Chondrocyte (in vitro differentiated cells): ENCODE measurements at places on chromosomes 16 and 17.

DNA sequence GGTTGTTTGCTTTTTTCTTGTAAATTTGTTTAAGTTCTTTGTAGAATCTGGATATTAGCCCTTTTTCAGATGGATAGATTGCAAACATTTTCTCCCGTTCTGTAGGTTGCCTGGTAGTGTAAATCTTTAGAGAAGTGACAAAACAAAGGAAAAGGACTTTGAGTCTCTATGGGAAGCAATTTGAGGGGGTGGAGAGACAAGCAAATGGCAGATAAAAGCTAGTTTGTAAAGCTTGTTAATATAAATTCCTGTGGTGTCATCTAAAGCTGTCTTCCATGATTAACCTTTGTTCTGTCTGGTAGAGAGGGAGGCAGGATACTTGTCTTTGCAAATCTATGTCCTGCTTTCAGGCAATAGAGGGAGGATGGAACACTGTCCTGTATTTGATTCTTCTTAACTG lies 40.6 kb upstream of the CACNG4 start:
- DNase-seq = no peak

- no peak for DNase-seq
Measured at GRCh38 chr17:39641883-39642282, 4.9 kb downstream of the STARD3 start.

DNA sequence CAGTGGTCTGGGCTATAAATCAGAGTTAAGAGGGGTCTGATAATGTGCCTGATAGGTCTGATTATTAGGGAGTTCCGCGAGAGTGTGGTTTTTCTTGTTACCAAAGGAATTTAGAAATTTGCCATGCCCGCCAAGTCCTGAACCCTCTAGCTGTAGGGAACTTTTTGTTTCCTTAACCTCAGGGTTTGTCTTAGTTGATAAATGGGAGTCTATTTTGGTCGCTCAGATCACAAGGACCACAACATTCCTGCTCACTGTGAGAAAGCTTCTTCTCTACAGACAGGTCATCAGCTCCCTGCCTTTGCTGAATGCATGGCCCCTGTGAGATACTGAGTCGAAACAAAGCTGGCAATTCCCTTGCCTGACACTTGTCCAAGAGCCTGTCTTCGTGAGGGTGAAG lies 497.8 kb downstream of the HS3ST4 start:
- DNase-seq = no peak

DNA sequence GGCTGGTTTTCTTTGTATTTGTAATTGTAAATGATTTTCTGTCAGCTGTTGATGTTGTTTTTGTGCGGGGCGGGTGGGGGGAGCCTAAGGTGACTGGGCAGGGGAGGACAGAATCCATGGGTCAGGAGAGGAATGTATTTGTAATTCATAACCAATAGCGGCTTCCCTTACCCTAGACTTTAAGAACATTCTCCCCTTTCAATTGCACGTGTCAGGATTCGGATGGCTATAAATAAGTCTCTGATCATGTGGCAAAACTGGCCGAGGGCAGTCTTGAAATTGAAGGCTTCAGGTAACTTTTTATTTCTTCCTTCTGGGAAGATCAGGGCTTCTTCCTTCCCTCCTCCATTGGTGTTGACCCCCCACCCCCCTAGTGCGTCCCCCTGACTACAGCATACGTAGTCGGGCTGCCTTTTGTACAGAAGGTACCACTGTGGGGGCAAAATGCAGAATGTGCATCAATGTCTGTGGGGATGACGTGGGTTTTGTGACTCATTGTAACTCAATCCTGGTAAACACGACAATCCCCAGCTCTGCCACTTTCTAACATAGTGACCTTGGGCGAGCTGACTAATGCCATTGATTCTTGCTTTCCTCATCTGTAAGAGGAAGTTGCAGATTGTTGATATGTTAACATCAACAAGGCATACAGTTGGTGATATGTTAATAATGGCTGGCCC lies 16.2 kb downstream of the MARCHF10 start:
- no peak for DNase-seq

DNA sequence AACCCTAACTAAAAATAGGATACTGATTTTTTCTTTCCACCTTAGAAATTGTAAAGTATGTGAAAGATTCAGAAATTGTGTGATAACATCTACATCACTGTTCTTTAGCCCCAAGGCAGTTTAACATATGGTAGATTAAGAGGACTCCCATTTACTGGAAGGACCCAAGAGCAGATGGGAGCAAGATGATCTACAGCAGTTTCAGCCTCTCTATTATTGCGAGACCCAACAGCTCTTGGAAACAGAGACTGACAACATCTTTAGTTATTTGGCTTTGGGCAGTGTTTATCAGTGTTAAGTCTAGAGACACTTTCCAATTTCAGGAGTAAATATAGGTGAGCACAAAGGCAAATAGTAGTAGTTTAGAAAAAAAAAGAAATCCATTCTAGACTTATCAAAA lies 124.9 kb upstream of the CORO6 start:
- no peak for DNase-seq

- no peak for DNase-seq
Measured at GRCh38 chr16:82470620-82471152, 156.1 kb upstream of the CDH13 start.

- DNase-seq = peak; percentile 30
Measured at GRCh38 chr17:79039171-79039570, 15.2 kb downstream of the C1QTNF1 start.

GRCh38 chr17:41523787-41524186 lies 4.3 kb downstream of the KRT19 start:
- DNase-seq = no peak

GRCh38 chr17:8740486-8740885 lies 4.2 kb downstream of the CCDC42 start:
- DNase-seq = no peak

- no peak for DNase-seq
Measured at GRCh38 chr17:68693466-68693865, 92.3 kb upstream of the FAM20A start.

- no peak for DNase-seq
Measured at GRCh38 chr16:81779536-81780320, 637 bp downstream of the PLCG2 start.

GRCh38 chr17:2190014-2190413 lies 113.6 kb downstream of the SMG6 start:
- no peak for DNase-seq

- no peak for DNase-seq
Measured at GRCh38 chr16:9495824-9496223, 404.4 kb downstream of the HAPSTR1 start.

DNA sequence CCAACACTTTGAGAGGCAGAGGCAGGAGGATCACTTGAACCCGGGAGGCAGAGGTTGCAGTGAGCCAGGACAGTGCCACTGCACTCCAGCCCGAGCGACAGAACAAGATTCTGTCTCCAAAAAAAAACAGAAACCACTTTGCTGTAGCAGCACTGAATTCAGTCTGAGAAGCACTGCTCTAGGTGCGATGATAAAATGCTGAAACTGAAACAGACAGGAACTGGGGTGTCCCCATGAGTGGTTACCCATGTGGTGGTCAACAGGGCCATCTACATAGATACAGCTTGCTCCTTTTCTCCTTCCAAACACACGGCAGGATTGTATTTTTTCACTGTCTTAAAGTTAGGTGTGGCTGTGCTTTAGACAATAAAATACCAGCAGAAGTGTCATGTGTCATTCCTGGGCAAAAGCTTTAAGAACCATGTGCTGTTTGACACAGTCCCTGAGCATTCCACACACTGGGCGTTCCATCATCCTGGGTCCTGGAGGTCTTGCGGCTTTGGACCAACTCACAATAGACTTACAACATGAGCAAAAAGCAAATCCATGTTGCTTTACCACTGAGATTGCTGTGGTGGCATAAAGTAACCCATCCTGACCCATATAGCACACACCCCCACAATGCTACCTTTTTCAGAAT lies 11.5 kb downstream of the GAS7 start:
- DNase-seq = no peak

DNA sequence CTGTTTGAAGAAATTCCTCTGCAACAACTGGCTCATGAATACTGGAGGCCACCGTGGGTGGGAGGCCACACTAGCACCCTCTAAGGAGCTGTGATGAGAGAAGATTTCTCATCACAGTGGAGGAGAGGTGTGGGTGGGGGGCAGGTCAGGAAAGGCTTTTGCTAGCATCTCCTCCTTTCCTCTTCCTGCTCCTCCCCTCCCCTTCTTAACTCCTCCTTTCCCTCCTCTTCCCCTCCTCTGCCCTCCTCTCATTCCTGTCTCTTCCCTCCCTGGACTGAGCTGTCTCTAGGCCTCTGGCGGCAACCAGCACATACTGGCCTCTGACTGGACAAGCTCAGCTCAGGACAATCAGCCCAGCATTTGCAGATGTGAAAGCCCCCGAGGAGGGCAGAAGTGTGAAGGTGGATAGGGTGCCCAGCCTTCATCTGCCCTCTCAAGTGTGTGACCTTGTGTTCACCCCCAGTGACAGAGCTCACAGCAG lies 19.0 kb upstream of the LHX1 start:
- DNase-seq = no peak

GRCh38 chr17:28724500-28725165 lies 1.4 kb downstream of the TLCD1 start:
- no peak for DNase-seq

- peak; percentile 27 for DNase-seq
Measured at GRCh38 chr16:84396537-84397008, 28.2 kb downstream of the ATP2C2 start.

- no peak for DNase-seq
Measured at GRCh38 chr17:8482546-8482945, 46.9 kb downstream of the NDEL1 start.

DNA sequence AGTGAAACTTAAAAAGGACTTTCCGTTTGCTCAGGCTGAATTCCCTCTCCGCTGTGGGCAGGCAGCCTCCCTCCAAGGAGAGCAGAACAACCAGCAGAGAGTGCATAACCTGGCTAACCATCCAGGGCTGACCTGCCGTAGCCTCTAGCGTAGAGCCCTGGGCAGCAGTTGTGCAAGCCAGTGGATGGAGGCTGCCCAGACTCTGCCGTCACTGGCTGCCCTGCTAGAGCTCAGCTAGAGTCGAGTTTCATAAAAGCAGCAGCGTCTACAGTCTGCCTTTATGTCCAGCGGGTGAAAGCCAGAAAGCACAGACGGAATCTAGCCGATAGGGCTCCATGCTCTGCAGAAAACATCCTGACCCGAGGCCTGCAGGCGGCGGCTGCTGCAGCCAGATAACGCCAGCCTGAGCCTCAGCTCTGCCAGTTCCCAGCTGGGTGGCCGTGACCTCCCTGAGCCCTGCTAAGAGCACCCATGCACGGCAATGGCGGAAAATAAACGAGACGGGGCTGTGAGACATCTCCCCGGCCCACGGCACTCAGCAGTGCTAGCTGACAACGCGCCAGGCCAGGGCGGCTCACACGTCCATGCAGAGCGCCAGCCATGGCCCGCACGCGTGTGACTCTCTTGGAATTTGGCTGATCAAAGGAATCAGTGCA lies 231.3 kb downstream of the ENGASE start:
- no peak for DNase-seq

- DNase-seq = no peak
Measured at GRCh38 chr17:17683710-17684365, 2.6 kb downstream of the RAI1 start.

DNA sequence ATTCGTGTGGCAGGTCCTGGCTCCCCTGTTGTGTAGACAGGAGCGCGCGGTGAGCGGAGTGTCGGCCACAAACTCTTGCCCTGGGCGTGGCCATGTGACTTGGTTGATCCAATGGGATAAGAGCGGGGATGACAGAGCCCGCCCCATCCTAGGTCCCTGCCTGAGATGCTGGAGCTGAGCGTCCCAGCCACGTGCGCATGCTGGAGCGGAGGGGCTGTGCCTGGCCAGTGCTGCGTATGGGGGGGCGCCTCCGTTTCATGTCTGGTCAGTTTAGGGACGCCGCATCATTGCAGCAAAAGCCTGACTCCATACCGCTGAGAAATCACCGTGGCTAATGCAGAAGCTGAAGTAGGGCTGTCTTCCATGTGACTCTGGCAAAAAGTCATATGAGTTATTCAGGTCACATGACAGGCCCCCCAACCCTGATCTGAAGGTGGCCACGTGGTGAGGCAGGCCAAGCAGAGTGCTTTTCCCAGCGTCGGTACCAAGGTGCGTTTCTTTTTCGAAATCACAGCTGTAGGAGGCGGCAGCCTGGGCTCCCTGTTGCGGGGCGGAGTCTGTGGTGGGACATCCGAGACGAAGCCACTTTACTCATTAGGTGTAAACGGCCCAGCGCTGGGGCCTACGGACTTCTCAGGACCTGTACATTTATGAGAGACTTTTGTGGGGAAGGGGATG lies 22.5 kb downstream of the HSBP1 start:
- no peak for DNase-seq

DNA sequence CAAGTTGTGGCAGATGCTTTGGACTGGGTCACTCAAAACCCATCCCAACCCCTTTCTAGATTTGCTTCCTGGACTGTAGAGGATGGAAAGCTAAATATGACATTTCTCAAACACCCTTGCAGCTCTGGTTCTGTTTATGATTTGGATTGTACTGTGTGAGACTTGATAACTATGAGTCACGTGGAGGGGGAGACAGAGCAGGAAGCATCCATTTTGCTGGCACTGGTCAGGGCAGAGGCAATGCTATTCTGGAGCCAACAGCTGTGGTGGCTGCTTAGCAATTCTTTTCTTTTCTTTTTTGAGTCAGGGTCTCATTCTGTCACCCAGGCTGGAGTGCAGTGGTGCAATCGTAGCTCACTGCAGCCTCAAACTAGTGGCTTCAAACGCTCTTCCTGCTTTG lies 13.6 kb upstream of the TERF2 start:
- DNase-seq = no peak

- DNase-seq = no peak
Measured at GRCh38 chr16:3607161-3607560, 4.2 kb downstream of the SLX4 start.

- DNase-seq = no peak
Measured at GRCh38 chr17:9521062-9521461, 54.6 kb downstream of the STX8 start.

GRCh38 chr16:56916571-56917403 lies 15.2 kb upstream of the HERPUD1 start:
- no peak for DNase-seq

- DNase-seq = no peak
Measured at GRCh38 chr16:9092978-9093344, 1.5 kb downstream of the HAPSTR1 start.

DNA sequence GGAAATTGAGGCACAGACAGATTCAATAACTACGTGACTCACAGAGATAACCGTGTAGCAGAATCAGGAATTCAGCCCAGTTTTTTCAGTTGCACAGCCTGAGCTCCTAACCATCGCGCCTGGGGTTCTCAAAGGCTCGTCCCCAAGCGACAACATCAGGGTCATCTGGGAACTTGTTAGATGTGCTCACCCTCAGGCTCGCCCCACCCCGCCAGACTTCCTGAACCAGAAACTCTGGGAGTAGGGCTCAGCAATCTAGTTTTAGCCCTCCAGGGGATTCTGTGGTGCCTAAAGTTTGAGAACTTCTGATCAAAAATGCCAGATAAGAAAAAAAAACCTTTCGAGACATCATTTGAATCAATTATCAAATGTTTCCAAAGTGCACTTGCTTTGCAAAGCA lies 559.8 kb downstream of the WWOX start:
- no peak for DNase-seq

DNA sequence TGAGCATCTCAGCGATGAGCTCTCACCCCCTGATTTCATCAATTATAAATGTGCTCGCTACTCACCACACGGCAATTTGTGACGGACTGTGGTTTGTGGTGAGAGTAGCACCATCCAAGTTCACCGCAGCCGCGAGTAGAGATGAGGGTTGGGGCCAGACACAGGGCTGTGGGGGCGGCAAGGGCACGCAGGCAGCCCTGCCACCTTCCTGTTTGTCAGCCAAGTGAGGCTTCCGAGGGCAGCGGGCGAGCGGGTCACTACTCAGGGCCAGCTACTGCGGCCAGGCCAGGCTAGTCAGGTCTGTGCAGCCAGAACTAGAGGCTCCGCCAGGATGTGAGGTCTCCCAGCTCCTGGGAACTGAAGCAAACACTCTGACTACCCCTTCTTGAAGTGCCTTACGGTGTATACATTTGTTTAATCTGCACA lies 39.6 kb upstream of the MEOX1 start:
- DNase-seq = no peak
